ENCODE measurements at places on chromosomes 12 and 14.

DNA sequence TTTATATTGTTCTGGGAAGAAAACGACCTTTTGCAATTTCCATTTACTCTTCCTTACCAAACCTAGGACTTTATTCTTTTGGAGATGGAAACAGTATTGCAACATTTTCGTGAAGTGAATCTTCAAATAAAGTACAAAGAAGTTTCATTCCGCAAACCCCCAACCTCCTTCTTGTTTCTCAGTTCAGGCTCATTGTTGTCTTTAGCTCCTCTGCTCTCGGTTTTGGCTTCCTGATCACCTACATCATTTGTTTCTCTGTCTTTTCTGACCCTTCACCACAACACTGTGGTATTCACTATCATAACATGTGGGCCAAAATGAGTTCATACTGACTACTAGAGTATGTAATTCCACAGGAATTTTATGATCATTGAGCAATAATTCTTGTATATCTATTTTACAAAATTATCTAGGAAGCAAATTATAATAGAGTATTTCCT is 266.8 kb downstream of the ADAMTS20 start:
- peak; percentile 86 for DNase-seq

DNA sequence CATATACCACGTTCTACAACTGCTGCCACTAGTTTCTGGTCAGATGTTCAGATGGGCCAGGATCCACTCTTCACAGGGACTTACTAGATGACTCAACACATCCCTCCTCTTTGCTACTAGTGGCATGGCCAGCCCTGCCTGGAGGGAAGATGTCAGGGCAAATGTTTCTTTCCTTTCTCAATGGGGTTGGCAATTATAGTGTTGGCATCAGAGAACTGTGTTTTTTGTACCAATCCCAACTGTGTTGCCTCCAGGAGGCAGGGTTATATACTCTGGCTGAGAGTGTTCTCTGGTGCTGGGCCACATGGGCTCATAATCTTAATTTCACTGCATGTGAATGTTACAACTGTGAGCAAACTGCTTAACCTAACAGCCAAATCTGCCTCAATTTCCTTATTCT is 69.9 kb upstream of the AVPR1A start:
- DNase-seq: no peak

- DNase-seq: no peak
These were observed 193.1 kb downstream of the LRFN5 start for GRCh38 chr14:41799817-41800216.

- no peak for DNase-seq
These were observed 98.1 kb upstream of the LHX5 start for GRCh38 chr12:113569806-113570205.

DNA sequence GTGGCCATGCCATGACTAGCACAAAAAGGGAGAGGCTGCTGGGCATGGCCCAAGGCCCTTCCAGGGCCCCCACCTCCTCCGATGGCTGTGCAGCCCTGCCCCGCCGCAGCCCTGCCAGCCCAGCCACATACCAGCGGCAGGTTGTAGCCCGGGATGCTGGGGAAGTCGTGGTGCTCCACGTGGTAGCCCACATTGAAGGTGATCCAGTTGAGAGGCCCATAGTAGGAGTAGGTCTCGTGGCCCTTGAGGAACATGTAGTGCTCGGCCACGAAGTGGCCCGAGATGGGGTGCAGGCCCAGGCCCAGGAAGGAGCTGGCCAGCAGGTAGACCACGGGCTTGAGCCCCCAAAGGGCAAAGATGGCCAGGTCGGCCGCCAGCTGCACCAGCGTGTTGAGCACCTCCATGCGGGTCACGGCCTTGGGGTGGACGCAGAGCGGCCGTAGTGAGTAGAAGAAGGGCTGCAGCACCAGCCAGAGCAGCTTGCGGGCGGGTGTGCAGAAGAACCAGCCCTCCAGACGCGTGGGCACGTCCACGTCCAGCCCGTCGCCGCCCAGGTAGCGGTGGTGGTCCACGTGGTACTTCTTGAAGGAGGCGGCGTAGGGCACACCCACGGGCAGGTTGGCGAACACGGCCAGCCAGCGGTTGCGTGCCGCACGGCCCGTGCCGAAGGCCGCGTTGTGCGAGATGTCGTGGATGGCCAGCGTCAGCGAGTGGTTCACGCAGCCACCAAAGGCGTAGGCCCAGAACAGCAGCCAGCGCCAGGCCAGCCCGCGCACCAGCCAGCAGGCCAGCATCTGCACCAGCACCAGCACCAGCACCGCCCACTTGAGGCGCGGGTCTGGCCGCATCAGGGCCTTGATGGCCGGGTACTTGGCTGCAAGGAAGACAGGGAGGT is 10.4 kb downstream of the DEGS2 start:
- no peak for DNase-seq

GRCh38 chr12:15684896-15685658 is 104.1 kb downstream of the EPS8 start:
- no peak for DNase-seq

- no peak for DNase-seq
These were observed 105.1 kb upstream of the AMIGO2 start for GRCh38 chr12:47184813-47185212.

DNA sequence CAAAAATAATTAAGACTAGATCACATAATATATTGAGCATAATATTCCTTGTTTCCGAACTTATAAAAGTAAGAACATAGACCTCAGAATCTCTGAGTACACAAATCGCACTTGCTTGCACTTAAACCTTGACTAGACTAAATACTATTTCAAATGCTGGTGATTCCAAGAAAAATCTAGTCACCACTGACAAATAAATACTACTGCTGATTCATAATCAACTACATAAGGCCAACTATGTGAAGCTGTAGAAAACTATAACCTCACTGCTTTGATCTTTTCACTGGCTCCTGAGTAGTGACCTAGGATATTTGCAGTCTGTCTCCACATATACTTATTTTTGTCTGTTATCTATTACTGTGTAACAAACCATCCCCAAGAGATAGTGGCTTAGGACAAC is 245.4 kb downstream of the DIO2 start:
- no peak for DNase-seq

DNA sequence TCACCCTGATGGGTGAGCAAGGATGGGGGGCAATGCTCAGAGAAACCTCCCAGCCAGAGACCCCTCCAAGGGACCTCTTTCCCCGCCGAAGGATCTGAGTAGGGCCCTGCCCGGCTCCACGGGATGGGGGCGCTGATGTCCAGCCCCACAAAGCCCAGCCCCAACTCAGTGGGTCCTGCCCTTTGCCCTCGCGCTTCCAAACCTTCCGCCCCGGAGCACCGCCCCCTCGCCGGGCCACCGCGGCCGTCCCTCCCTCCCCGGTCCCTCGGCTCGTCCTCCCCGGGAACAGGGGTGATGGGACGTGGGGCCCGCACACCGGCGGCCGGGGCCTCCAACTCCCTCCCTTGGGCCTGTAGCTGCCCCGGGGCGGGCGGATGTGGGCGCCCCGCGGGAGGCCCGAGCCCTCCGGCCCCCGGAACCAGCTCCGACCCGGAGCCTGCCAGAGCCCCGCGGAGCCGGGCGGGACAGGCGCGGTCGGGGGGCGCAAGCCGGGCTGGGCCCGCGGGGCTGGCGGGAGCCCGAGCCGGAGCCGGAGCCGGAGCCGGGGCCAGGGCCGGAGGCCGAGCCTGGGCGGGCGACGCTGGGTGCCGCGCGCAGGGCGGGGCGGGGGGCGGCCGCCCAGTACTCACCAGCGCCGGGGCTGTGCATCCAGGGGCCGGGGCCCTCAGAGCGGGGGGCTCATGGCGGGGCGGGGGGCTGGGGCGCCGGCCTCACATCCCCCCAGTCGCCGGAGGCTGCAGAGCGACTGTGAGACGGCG is 386 bp downstream of the HDAC7 start:
- no peak for DNase-seq

- DNase-seq: no peak
These were observed 152.0 kb downstream of the KTN1 start for GRCh38 chr14:55731881-55732498.

GRCh38 chr12:81465876-81466275 is 293.3 kb downstream of the PPFIA2 start:
- DNase-seq: no peak

GRCh38 chr12:59147791-59148190 is 227.5 kb upstream of the LRIG3 start:
- DNase-seq: no peak

GRCh38 chr12:69666798-69667197 is 32.3 kb downstream of the BEST3 start:
- no peak for DNase-seq

- DNase-seq: no peak
These were observed 238.7 kb downstream of the AKAP6 start for GRCh38 chr14:32567543-32568384.

- DNase-seq: no peak
These were observed 190.9 kb downstream of the ETV6 start for GRCh38 chr12:11840366-11840765.

DNA sequence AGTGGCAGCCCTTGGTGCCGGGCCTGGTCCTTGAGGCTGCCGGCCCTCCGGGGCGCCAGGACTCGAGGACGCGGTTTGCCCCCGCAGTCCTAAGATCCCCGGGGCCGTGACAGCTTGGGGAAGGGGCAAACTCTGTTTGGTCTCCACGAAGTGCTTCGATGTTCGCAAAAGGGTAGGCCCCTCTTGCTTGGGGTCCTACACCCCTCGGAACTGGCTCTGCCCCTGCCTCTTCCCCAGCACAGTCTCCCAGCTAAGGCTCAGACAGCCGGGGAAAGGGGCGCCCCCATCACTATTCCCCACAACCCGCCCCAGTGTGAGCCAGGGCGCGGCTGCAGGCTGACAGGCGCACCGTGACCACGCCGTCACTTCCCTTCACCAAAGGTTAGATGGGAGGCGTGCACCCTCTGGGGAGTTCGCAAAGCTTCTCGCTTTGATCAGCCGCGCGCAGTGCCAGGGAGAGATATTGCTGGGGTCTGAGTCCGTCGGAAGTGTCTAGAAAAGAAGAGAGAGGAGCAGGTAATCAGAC is 7.2 kb upstream of the OTX2 start:
- DNase-seq: no peak

GRCh38 chr12:92044435-92044834 is 101.2 kb downstream of the BTG1 start:
- DNase-seq: no peak

- DNase-seq: peak; percentile 76
These were observed 168.0 kb downstream of the RAD51B start for GRCh38 chr14:67987606-67988005.

DNA sequence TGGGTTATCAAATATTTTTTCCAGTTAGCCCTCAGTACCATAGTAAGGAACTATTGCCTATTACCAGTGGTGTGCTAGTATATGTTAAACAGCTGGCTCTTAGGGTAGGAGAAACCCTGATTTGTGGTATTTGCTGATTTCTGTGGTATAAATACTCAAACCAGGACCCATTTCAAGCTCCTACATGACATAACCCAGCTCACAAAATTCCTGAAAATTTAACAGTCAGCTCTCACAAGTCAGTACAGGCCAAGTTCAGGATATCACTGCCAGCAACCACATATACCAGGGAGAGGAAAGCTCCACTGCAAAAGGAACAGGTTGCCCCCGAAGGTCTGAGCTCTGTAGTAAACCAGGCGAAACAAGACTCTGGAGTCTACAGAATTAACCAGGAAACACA is 315.3 kb downstream of the NOVA1 start:
- DNase-seq: no peak

All from AG09309 (cell line).